Erythroblast (primary cell): ENCODE measurements at places on chromosomes 5 and 9.
A peak's percentile ranks its signal among the peaks of the same experiment; 100 is the strongest.

DNA sequence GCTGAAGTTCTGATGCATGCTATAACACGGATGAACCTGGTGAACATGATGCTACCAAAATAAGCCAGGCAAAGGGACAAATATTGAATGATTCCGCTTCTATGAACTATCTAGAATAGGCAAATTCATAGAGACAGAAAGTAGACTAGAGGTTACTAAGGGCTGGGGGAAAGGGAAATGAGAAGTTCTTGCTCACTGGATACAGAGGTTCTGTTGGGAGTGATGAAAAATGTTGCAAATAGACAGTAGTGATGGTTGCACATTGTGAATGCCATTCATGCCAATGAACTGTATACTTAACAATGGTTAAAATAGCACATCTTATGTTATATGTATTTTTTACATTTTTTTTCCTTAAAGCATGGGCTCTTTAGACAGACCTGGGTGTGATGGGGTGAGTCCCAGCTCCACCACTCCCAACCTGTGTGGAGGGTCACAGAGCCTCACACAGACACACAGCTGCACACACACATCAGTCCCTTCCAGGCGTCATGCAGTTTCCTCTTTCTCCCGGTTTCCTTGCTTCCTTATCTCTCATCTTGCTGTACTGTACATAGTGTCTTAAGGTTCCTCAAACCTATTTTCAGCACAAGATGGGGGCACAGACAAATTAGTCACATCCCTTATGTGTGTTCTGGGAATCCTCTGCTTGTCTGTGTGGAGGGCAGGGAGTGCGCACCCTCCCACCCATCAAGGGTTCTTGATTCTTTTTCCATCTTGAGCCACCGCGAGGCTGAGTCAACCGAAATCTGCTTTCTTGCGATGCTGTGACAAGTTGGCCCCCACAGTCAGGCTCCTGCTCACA, 192.9 kb downstream of the CRB2 start:
- DNase-seq, result no peak

- no peak for DNase-seq
Observed at GRCh38 chr5:79333852-79334557, 98.1 kb downstream of the JMY start.

- DNase-seq, result no peak
Observed at GRCh38 chr5:126355940-126356339, 67.3 kb upstream of the GRAMD2B start.

DNA sequence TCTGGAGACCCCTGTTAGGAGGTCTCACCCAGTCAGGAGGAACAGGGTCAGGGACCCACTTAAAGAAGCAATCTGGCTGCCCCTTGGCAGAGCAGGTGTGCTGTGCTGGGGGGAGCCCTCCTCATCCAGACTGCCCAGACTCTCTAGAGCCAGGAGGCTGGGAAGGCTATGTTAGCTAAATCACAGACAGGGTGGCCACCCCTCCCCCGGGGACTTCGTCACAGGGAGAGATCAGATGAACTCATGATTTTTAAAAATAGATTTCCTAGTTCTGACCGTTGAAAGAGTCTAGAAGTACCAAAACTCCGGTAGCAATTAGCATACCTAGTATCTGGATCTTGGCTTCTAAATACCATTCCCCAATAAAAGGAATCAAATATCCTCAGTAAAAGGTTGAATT, 35.0 kb upstream of the FOXB2 start:
- no peak for DNase-seq

GRCh38 chr9:90843525-90843924, 41.9 kb downstream of the SYK start:
- no peak for DNase-seq

GRCh38 chr9:134326724-134327601, 708 bp downstream of the RXRA start:
- DNase-seq, result peak; percentile 58

GRCh38 chr9:132662152-132662945, 7.4 kb downstream of the DDX31 start:
- no peak for DNase-seq
